Right kidney (tissue), 9 donors: ENCODE measurements at places on chromosomes 16 and 17.
A peak's percentile ranks its signal among the peaks of the same experiment; 100 is the strongest.

- DNase-seq = no peak
These were observed at the start of gene ABCC3 for GRCh38 chr17:50634224-50634914. TSS of gene ABCC3 (plus strand) at chr17:50634881. CDS start at chr17:50634937, 56 bp downstream.

- DNase-seq = no peak
These were observed 445 bp downstream of the CIAO2B start for GRCh38 chr16:66933776-66934137.

DNA sequence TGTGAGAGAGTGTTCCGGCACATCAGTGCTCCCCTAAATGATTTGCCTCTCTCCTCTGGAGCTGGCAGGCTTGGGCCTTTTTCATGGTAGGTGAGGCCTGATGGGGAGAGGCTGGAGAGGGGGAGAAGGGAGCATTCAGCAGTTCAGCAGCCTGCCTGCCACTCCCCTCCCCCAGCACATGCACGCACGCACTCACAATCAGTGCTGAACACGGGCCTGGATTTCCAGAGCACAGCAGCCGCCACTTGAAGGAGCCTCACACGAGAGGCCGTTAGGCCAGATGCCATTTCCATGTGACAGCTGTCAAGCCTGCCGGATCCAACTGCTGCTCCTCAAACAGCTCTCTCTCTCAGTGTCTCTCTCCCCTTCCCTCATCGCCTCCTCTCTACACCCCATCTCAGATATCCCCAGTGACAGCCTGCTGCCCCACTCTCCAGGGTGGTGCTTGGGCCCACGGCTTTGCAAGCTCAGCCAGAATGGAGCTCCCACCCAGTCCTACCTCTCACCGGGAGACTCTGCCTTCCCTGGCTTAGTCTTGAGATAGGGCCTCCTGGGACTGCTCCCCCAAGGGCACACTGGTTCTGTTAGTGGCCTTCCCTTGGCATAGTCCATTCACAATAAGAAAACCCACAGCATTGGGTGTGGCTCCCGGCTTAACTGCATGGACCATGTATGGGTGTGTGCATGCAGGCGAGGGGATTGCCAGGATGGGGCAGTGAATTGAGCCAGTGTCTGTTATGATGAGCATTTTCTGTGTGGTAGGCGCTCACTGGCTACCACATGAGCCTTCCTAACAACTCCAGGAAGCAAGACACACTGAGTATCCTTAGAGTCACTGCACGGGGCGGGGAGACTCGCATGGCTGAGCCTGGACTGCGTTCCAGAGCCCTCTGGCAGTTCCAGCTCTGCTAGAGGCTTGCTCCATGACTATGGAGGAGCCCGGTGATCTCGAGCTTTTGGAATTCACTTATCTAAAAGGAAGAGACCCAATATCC, 226.2 kb downstream of the CCDC182 start:
- DNase-seq = peak; percentile 56

DNA sequence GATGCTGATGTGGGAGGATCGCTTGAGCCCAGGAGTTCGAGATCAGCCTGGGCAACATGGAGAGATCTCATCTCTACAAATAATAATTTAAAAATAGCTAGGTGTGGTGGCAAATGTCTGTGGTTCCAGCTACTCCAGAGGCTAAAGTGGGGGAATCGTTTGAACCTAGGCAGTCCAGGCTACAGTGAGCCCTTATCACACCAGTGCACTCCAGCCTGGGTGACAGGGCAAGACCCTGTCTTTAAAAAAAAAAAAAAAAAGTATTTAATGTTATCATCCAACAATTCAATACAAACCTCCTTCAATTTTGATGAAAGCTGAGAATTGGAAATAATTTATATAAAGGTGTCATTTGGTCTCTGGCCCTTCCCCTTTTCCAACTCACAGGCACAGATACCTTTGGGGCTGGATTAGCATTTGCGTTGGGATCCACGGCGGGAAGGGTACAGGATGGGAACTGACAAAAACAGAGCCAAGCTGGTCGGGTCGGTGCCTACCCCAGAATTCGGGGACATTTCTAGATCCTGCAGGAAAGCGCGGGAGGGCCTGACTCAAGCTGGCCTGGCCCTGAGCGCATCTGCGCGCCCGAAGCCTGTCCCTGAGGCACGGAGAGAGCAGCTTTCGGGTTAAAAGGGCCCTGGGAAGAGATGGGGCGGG, 860 bp upstream of the DCAF7 start:
- DNase-seq = no peak

DNA sequence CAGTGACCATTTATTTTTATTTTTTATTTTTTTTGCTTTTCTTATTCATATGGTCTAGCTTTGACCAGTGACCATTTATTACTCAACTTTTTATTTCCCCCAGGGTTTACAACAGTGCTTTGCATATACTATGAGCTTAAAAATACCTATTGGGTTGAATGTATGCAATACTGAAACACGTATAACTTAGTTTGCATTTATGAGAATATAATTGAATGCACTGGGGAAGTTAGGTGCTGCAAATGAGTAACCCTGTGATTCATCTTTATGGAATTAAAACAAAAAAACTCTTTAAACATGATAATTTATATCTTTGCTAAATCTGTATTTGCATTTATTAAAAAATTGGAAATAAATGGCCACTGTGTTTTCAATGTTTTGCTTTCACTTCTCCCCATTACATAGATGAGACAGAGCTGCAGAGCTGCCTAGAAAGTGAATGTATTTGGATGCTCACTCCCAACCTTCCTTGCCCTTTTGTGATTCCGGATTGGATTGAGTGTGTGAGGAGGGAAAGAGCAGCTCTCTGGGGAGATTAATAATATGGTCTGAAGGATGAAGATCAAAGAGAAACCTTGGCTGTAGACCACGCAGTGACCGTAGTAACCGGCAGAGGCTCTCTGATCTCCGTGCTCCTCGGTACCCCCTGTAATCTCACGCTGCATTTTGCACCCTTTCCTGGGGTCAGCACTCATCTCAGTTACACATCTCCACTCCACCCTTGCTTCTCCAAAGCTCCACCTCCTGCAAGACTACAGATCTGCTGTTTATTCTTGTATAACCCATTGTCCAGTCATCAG, 14.3 kb downstream of the TMEM100 start:
- no peak for DNase-seq

GRCh38 chr16:2919511-2920255, 8.0 kb downstream of the FLYWCH1 start:
- peak; percentile 59 for DNase-seq

GRCh38 chr16:12171706-12172105, 195.2 kb downstream of the SNX29 start:
- DNase-seq = no peak

DNA sequence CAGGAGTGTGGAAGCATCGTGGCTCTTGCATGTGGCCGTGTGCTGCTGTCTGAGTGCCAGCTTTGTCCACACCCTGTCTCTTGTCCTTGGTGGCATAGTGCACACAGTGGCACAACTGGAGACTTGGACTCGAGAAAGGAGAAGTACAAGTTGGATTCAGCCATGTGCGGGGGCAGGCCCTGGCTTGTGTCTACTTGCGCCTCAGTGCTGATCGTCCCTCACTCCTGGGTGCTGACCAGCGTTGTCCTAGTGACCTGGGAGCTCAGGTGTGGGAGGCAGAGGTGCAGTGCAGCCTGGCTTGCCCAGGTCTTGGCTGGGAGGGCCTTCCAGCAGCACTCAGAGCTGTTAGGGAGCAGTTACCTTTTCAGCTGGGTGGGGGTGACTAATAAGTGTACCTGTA, 20.6 kb downstream of the MPRIP start:
- DNase-seq = no peak

DNA sequence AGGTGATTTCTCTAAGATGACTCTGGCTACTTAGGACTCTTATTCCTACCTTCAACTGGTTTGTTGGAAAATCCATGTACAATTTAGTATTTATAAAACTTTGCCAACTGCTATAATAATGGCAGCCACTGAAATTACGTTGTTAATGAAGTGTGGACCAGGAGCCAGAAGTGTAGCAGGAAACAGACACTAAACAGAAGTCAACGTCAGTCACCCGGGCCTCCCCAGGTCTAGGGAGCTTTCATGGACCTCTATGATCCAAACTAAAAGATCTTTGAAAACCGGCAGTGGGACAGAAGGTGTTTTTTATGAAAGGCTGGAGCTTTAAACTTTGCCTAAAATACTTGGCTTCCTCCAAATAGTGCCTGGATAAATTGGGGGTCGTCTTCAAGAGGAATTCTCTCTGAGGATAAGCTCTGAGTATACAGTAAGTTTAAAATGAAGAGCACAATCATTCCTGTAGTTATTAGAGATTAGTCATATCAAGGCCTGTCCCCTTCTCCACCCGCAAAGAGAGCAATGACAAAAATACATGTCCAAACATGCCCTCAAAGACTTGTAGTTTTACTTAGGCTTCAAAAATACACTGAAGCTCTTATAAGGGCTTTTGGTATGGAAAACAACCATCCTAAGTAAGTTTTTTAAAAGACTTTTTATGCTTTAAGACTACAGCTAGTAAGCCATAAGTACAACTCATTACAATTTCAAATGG, 34.6 kb downstream of the DCUN1D3 start:
- DNase-seq = no peak

- no peak for DNase-seq
These were observed 34.0 kb upstream of the PRKCA start for GRCh38 chr17:66268247-66268927.

DNA sequence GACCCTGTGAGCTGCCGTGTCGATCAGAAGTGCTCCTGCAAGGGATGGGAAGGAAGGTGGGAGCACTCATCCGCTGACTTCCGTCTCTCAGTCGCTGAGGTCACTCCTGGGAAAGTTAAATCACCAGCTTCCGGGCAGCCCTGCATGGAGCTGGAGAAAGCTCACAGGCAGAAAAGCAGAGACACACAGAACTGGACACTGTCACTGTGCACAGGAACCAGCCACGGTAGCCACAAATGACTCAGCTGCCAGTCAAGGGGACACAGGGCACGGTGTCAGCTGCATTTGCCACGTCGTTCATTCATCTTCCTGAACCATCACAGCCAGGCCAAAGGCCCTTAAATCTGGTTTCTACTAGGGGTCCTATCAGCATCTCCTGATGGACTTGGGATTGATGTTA, 226.4 kb upstream of the PSMD7 start:
- no peak for DNase-seq

GRCh38 chr17:73227379-73227778, 34.3 kb downstream of the CPSF4L start:
- DNase-seq = no peak

- DNase-seq = no peak
These were observed 2.5 kb upstream of the CDYL2 start for GRCh38 chr16:80806927-80807340.

GRCh38 chr16:6229186-6229585, 1103.5 kb upstream of the RBFOX1 start:
- no peak for DNase-seq

DNA sequence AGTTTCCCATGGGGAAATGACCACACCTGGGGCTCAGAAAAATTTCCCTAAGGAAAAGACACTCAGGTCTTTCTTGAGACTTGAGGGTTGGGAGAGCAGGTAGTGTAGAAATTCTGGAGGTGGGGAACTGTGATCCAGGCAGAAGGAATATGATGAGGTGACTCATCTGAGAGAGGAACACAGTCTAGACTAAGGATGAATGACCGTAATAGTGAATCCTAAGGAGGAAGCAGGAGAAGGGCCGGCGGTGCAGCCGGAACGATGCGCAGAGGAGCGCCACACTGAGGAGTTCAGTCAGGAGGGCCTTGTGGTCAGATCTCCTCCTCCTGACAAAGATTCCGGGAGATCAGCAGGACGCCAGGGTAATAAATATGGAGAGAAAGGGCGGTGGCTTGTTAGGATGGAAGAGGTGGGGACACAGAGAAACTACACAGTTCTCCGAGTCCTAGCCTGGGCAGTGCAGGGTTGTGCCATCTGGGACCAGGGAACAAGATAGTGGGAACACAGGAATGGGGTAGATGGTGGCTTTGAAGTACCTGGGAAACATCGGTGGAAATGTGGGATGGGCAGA, 135.6 kb downstream of the PARN start:
- DNase-seq = no peak

GRCh38 chr16:69566240-69566980, 644 bp downstream of the NFAT5 start:
- DNase-seq = peak; percentile 91

GRCh38 chr17:7929158-7930023, at the start of gene KCNAB3:
TSS of gene KCNAB3 (minus strand) at chr17:7929856. CDS start at chr17:7929435, 421 bp downstream.
- DNase-seq = peak; percentile 80

DNA sequence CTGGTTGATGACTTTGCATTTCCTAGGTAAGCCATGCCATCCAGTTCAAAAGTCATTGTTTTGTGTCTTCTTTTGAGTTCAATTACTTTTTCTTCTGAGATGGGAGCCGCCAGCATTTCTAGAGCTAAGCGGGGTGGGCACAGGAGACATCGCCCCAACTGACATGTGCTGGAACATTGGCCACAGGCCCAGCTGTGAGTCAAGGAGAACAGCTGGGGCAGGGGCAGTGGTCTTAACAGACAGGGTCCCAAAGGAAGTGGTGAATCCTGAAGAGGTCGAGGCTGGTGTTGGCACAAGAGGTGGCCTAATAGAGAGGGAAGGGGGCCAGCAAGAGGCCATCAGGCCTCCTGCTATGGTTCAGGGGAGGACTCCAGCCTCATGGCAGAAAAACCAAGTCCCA, 17.1 kb downstream of the RAB11FIP4 start:
- no peak for DNase-seq

GRCh38 chr17:64679710-64680216, 17.7 kb upstream of the SMURF2 start:
- DNase-seq = no peak

DNA sequence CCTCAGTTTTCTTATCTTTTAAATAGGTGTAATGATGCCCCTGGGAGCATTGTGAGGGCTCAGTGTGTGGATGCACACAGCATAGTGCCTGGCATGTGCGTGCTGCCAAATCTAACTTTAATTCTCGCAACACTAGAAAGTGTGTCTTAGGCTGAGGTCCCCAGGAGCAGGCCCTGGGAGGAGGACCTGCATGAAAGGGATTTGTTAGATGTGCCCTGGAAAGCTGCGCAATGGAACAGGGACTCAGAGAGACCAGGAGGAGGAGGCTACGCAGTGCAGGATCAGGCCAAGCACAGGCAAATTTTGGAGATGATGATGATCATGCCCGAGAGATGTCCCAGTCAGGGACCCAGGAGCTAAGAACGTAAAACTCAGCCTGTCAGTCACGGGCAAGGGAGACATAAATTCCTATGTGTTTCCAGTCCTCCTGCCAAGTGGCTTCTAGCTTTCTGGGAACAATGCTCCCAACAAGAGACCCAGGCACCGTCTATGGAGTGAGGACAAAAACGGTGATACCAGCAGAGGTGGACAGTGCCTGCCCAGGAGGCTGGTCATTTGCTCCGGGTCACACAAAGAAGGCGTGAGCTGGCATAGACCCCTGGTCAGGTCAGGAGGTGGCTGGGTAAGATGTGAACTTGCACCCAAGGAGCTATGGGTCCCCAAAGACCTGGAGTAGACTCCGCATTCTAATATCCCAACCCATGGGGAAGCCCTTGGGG, 352.2 kb upstream of the TNRC6C start:
- no peak for DNase-seq

DNA sequence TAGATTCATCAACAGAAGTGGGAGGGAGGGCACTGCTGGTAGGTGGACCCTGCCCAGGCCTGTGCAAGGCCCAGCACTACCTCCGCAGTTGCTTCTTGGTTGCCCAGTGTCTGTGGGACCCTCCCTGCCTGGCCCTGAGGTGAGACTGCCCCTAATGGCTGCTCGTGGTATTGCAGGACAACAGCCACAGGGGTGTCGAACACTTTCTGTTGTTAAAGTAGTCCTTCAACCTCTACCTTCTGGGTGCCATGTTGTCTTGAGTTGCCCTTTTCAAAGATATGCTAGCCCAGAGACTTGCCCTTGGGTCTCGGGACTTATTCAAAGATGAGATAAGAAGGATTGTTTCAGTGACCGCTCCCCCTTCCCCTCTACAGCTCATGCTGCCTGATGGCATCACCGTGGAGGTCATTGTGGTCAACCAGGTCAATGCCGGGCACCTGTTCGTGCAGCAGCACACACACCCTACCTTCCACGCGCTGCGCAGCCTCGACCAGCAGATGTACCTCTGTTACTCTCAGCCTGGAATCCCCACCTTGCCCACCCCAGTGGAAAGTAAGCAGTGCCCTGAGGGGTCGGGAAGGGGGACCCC, 29.1 kb downstream of the AKAP1 start:
- no peak for DNase-seq
